ENCODE measurements at places on chromosomes 13 and 19. TPM values are rescaled to one million over a fixed set of nuclear protein-coding genes. Genes with fewer than 3 reads are reported as not detected.

DKKL1 gene
- not detected for total RNA-seq

CPT1C gene
- 1.0 TPM for total RNA-seq

DNA sequence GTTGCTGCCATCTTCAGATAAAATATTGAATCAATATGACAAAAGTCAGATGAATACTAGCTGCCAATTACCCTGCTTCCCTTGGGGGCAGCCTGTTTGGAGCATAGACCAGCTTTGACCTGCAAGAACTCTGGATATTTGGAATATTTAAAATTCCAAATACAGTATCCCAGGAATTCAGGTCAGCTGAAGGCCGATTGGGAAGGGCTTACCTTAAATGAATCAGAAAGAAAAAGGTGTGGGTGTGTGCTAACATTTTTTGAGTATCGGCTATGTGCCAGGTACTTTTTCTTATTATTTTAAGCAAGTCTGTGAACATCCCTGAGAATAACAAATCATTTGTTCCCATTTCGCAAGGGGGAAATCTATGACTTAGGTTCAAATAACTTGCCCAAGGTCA is 1.8 kb upstream of the RUBCNL start:
- DNase-seq: no peak
- peaks cover 32% of the 10 kb centered on the region for H3K27me3 ChIP-seq
- peaks cover 13% of the 10 kb centered on the region for H3K4me1 ChIP-seq
- H3K36me3 ChIP-seq: no peaks in the 10 kb centered on the region
- H3K27ac ChIP-seq: no peak overlapping the region

- peaks cover 15% of the 10 kb centered on the region for H3K36me3 ChIP-seq
- no peak for DNase-seq
- no peak overlapping the region for H3K4me3 ChIP-seq
- no peaks in the 10 kb centered on the region for H3K27me3 ChIP-seq
- peak overlapping the region; percentile 63 for H3K27ac ChIP-seq
- H3K4me1 ChIP-seq: peaks cover 5% of the 10 kb centered on the region
These were observed 10.6 kb downstream of the COQ8B start for GRCh38 chr19:40705950-40706619.

DNA sequence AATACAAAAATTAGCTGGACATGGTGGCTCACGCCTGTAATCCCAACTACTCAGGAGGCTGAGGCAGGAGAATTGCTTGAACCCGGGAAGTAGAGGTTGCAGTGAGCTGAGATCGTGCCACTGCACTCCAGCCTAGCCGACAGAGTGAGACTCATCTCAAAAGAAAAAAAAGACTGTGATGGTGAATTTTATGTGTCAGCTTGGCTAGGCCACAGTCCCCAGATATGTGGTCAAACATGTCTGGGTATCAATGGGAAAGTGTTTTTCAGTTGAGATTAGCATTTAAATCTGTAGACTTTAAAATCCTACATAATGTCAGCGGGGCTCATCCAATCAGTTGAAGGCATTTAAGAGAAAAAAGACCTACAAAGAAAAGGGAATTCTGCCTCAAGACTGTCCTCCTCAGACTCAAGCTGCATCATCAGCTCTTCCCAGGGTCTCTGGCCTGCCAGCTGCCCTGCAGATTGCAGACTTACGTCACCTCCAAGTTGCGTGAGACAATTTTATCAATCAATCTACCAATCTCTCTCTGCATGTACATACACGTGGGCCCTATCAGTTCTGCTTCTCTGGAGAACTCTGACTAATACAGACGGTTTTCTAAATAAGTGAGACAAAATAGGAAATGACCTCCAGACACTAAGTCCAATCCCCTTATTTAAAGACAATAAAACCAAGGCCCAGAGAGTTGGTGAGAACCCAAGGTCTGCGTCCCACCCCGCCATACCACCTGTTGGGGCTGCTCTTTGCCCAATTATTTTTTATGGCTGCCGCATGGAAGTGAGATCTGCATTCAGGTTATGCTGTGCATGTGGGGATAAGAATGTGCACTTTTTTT is 99.2 kb downstream of the ABCC4 start:
- no peak overlapping the region for H3K4me3 ChIP-seq
- no peaks in the 10 kb centered on the region for H3K4me1 ChIP-seq
- DNase-seq: no peak

DNA sequence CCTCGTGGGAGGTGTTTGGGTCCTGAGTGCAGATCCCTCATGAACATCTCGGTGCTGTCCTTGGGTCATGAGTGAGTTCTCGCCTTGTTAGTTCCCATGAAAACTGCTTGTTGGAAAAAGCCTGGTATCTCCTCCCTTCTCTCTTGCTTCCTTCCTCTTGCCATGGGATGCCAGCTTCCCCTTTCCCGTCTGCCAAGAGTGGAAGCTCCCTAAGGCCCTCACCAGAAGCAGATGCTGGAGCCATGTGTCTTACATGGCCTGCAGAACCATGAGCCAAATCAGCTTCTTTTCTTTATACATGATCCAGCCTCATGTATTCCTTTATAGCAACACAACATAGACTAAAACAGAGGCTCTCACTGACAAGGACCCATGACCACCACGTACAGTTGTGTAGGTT is 8.2 kb downstream of the ADGRE2 start:
- no peaks in the 10 kb centered on the region for H3K4me1 ChIP-seq
- H3K27ac ChIP-seq: no peak overlapping the region
- H3K27me3 ChIP-seq: peaks cover 48% of the 10 kb centered on the region
- peaks cover 4% of the 10 kb centered on the region for H3K36me3 ChIP-seq

- H3K27ac ChIP-seq: no peak overlapping the region
- no peak for DNase-seq
- H3K4me3 ChIP-seq: no peak overlapping the region
- H3K36me3 ChIP-seq: peaks cover 2% of the 10 kb centered on the region
- H3K4me1 ChIP-seq: peaks cover 5% of the 10 kb centered on the region
These were observed 110.8 kb downstream of the TNFRSF19 start for GRCh38 chr13:23680845-23681669.

DNA sequence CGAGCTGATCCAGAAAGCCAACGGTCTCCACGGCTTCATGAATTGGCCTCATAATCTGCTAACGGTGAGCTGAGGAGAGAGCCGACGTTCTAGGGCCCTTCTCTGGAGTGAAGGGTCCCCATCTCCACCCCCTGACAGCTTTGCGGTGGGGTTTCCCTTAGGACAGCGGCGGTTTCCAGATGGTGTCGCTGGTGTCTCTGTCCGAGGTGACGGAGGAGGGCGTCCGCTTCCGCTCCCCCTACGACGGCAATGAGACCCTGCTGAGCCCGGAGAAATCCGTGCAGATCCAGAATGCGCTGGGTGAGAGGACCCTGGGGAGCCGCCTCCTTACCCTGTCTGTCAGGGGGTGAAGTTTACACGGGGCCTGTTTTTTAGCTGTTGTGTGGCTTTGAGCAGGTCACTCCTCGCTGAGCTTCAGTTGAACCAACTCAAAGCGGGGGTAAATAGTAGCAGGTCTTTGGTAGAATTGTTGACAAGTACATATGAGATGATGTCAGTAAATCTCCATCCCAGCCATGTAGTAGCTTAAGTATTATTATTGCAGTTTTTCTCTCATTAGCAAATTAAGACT is 801 bp downstream of the QTRT1 start:
- peak overlapping the region; percentile 86 for H3K27ac ChIP-seq
- peaks cover 8% of the 10 kb centered on the region for H3K4me1 ChIP-seq
- H3K27me3 ChIP-seq: no peaks in the 10 kb centered on the region
- peak overlapping the region; percentile 95 for H3K4me3 ChIP-seq

All from T-helper 17 cell (primary cell).